NCI-H2171 (cell line): ENCODE measurements at places on chromosomes 4 and X.
A peak's percentile ranks its signal among the peaks of the same experiment; 100 is the strongest.

GRCh38 chr4:26127851-26128337 is 192.9 kb upstream of the RBPJ start:
- DNase-seq: no peak

DNA sequence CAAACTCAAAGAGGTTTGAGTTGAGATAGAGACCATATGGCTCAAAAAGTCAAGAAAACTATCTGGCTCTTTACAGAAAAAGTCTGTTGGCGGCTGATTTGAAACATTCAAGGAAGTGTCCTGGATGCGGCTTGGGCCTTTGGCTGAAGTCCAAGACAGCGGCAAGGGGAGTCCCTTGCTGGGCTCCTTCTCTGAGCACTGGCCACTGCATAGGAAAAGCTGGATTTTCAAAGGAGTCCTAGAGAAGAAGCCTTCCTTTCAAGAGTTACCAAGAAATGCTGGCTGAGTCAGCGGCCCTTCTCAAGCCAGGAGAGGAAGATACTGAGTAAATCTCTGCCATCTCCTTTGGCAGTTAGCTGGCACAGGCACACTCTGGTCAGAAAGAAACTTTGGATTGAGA is 12.1 kb downstream of the APLN start:
- DNase-seq: no peak

GRCh38 chrX:74343343-74344279 is 39.6 kb downstream of the ZCCHC13 start:
- peak; percentile 54 for DNase-seq

DNA sequence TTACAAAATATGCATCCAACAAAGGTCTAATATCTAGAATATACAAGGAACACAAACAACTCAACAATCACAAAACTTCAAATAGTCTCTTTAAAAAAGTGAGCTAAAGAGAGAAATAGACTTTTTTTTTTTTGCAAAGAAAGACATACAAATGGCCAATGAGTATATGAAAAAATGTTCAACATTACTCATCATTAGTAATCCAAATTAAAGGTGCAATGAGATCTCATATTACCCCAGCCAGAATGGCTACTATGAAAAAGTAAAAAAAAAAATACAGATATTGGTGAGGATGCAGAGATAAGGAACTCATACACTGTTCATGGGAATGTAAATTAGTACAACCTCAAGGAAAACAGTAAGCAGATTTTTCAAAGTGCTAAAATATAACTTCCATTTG is 24.1 kb downstream of the AGTR2 start:
- no peak for DNase-seq

DNA sequence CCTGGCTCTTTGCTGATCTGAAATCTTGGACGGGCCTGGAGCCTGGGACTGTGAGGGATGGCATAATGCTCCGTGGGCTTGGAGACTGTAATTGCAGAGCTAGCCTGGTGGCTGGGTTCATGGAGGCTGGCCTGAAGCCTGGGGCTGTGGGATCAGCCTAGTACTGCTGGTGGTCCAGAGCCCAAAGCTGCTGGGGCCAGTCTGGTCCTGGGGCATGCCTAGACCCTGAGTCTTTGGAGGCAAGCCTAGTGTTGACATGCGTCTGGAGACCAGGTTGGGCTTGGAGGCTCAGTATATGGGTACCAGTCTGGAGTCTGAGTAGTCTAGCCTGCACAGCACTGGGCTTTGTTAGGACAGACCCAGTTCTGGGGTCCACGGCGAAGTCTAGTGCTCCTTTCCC is 172.0 kb upstream of the ZC4H2 start:
- DNase-seq: no peak

- DNase-seq: no peak
Measured at GRCh38 chr4:57055886-57056285, 54.3 kb downstream of the IGFBP7 start.

GRCh38 chr4:69787879-69788278 is 27.5 kb upstream of the SULT1B1 start:
- no peak for DNase-seq

GRCh38 chrX:119659522-119659921 is 33.4 kb downstream of the SEPTIN6 start:
- DNase-seq: no peak

GRCh38 chr4:5773271-5773555 is 62.2 kb downstream of the EVC start:
- no peak for DNase-seq

DNA sequence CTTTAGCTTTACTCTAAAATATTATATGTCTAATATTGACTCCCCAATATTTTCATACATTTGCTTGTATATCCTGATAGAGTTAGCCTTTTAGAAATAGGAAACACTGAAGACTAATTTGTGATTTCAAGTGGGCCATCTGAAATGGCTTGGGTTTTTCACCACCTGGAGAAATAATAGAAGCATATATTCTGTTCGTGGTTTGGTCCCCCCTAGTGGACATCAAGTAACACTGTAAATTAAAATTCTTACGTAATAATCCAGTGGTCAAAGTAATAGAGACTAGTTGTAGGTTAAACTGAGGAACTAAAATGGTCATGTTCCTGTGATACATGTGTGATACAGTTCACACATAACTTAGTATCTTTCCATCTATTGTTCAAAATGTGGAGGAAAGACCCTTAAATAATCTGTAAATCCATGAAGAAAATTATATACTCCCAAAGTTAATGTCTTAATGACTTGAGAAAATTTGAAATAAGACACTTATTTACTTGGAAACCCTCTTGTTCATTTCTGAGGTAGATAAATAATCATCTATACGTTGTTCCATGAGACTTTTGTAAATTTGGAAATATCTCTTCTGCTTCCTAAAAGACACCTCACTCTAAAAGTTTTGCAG is 79.8 kb upstream of the SMARCAD1 start:
- DNase-seq: peak; percentile 0

DNA sequence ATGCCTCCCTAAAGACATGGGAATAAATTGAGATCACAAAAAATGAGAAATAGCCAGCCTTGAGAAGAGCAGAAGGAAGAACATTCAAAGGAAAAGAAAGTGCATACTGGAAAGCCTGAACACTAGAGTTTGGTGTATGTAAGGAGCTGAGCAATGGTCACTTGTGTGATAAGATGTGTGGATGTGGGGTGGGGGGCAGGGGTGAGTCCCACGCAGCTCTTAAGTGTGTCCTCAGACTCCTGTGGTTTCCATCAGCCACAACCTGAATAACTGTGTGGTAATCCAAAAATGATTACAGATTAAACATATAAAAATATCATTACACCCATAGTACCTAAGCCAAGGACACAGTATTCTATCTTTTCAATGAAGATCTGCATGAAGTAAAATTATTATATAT is 59.9 kb downstream of the ELOVL6 start:
- no peak for DNase-seq

DNA sequence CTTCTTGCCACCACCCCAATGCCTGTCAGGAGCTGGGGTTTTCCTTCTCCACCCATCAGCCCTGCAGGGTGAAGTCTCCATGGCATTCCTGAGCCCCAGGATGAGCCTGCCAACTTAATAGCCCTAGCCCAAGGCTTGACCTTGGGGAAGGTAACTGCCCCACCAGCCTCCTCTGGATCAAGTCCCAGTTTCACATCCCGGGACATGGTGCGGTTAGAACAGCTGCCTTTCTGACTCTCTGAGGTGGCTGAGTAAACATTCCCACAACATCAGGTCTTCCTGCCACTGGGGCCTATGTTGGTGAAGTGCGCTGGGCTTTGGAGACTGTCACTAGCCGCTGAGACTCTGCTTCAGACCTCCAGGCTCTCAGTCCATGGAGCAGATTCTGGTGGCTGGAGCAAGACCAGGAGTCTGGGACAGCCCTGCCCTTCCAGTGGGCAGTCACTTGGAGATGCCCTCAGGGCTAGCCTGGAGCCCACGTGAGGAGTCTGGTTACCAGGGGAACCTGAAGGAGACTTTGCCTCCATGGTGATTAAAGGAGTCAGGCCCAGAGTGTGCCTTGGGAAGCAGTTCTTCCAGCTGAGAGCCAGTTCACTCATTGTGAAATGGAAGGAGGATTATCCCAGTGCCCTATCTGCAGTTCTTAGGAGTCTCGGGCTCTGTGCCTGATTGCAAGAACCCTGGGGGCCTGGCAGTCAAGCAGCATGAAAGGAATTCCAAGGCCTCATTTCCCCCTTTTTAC is 56.8 kb downstream of the SMIM20 start:
- DNase-seq: no peak

GRCh38 chr4:189548484-189549125 is 392.1 kb upstream of the FRG1 start:
- no peak for DNase-seq

GRCh38 chr4:139562067-139562684 is 6.2 kb upstream of the SETD7 start:
- no peak for DNase-seq

- no peak for DNase-seq
Measured at GRCh38 chr4:175447016-175447415, 365.0 kb downstream of the GPM6A start.

DNA sequence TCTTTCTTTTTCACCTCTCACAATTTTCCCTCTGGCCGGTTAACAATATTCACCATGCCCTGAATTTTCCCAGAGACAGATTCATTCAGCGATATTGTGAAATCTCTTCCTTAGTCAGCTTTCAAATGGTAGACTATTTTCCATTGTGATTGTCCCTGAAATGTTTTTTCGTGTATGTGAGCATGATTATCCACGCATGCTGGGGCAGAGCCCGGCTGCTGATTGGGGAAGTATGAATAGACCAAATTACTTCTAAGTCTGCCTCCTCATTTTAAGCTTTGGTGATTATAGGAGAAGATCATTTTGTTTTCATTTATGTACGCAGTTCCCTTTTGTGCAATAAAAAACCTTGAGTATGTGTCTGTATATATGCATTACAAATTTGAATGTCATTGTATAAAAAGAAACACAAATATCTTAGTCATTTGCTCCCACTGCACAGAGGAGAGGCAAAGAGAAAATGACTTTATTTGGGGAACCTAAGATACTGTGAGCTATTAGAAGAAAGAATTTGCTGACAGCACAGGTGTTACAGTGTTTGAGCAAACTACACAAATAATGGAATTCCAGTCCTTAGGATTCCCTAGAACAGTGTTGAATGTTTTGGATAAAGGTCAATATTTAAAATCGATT is 11.3 kb downstream of the DTHD1 start:
- DNase-seq: no peak

DNA sequence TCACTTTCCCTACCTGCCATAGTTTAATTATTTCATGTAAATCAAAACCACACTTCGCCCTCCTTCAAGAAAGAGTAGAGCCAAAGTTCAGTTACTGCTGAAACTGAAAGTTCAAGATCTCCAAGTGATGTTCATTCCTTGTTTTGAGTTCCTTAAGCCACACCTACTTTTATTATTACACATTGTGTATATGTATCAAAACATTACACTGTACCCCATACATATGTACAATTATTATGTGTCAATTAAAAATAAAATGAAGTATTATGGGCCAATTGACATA is 892.3 kb upstream of the NDST4 start:
- no peak for DNase-seq

DNA sequence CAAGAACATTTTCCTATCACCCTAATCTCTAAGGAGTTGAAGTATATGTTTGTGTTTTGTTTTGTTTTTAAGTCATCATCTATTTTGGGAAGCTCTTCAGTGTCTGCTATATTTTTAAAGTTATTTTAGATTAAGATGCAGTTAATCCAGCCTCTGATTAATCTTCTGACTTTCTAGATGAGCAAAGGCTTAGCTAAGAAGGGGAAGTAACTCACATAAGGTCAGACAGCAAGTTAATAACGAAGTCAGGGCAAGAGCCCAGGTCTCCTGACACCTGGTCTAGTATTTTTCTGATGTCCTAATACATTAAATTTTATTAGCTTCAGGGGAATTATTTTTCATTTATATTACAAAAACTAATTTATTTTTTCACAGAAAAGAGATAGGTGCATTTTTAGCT is 168.5 kb downstream of the SOWAHB start:
- no peak for DNase-seq

- no peak for DNase-seq
Measured at GRCh38 chr4:152374153-152374552, 161.7 kb downstream of the FBXW7 start.

DNA sequence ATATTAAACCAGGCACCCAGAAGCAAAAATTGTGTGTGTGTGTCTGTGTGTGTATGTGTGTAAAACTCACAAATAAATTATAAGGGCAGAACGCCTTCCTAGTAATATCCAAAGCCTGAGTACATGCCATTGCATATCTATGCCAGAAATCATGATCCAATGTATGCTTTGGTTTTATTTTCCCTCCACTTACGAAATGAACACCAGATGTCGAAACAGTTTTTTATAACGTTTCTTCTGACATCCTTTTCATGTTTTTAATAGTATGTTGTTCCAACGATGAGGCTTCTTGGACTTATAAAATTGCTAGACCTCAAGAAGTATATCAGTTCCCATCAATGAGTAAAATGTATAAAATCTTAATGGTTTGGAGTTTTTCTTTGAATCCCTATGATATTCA is 55.4 kb downstream of the KCNIP4 start:
- DNase-seq: no peak

GRCh38 chrX:24528605-24529004 is 63.5 kb downstream of the PDK3 start:
- DNase-seq: no peak

- DNase-seq: no peak
Measured at GRCh38 chrX:13533726-13534125, 35.7 kb upstream of the EGFL6 start.

DNA sequence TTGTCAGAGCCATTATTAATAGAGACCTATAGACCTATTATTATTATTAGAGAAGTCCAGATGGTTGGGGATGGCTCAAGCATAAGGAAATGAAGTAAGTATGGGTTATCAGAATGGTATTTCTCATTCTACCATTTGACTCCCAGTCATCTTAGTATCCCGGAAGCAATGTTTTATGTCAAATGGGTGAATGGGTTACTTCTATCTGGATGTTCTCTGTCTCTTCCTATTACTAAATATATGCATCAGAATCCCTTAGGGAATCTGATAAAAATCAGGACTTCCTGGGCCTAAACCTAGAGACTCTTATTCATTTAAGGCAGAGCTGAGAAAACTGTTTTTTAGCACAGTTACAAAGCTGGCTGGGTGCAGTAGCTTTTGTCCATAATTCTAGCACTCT is 149.9 kb downstream of the SLC10A7 start:
- DNase-seq: no peak

DNA sequence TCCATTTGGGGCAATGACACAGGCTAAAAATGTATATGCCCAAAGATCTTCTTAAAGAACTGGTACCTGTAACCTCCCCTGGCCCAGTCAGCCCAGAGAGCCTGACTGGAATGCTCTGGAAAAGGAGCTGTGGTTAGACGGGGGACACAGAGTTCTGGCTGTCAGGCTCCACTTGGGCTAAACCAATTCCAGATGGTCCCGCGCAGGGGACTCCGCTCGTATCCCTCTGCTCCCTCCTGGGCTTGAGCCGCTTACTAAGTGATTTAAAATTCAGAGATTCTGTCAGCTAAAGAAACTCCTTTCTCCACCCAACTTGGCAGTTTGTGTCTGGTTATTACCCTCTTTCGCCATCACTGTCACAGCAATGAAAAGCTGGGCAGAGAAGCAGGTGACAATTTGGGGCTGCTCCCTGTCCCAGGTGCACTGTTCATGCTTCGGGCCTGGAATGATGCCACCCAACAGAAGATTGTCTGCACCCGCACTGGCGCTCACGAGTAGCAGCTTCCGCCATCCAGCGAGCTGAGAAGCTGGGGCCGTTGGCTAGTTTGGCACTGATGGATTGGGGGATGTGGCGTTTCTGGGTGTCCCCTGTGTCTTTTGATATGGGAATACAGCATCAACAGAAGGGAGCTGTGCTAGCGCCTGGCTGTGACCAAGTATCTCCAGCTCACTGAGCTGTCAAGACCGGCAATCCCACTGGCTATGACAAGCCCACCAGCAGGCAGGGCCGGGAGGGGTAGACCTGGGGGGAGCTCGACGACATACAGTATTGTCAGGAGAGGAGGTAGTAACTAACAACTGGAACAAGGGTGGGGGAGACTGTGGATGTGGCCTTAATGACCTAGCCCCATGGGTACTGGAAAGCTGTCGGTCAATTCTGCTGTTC is 6.7 kb upstream of the IRAK1 start:
- no peak for DNase-seq
